ENCODE measurements at places on chromosomes 5 and 9.

DNA sequence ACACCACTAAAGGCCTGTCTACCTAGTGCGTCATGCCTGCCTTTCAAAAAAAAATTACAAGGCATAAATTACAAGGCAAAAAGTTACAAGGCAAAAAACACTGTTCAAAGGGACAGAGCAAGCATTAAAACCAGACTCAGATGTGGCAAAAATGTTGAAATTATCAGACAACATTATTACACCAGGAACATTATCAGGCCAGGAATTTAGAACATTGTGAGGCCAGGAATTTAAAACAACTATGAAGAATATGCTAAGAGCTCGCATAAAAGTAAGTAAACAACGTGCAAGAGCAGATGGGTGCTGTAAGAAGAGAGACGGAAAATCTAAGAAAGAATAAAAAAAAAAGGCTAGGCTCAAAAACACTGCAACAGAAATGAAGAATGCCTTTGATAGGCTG is 18.2 kb upstream of the MLANA start:
- no peak for DNase-seq

- no peak for DNase-seq
Observed at GRCh38 chr9:131640438-131641137, 95.3 kb downstream of the PRRT1B start.

GRCh38 chr5:160437271-160437670 is 15.6 kb downstream of the PTTG1 start:
- no peak for DNase-seq

DNA sequence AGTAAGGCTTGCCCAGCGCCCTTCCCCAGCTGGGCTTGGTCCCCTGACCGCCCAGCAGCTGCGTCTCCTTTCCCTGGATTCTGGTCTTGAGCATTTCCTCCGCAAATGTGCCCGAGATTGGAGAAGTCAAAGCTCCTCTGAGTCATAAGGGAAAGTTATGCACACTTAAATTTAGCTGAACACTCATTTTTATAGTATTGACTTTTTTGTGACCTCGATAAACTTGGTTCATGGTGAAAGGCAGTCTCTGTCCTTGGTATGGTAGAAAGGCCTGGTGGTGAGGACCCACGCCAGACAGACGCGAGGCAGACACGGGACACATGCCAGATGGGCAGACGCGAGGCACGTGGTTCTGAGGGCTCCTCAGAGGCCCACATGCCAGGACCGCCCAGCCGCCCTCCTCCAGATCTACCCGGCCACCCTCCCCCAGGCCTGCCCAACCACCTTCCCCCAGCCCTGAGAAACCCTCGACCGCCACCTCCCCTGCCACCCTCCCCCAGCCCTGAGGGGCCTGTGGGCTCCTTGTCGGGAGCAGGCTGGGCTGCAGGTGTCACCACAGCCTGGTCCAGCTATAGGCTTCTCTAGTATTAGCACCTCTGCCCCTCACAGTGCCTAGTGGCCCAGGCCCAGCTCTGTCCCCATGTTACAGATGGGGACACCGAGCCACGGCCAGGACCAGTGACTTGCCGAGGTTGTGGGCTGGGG is 60.9 kb upstream of the CACNA1B start:
- no peak for DNase-seq

DNA sequence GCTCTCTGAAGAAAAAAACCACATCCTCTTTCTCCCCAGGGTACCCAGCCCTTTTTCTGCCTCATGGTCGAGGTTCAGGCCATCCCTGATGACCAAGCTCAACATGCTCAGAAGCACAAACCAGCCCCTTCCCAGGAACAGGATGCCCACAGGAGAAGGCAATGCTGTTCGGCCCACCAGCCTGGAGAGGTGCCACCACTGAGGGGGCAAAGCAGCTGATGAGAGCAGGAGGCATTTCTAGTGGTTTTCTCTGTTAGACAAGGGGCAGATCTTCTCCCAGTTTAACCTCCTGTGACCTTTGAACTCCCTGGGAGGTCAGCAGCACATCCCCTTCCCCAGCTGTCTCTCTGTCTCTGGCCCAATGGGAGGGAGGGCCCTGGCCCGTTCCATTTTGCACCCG is 73.0 kb downstream of the PAX5 start:
- DNase-seq = no peak

GRCh38 chr9:100285080-100285479 is 67.7 kb downstream of the TEX10 start:
- no peak for DNase-seq
